ENCODE measurements at places on chromosomes 7 and 10.

GRCh38 chr7:22657479-22657878, 69.5 kb upstream of the IL6 start:
- H3K4me3 ChIP-seq, result no peak overlapping the region
- no peaks in the 10 kb centered on the region for H3K36me3 ChIP-seq
- no peaks in the 10 kb centered on the region for H3K4me1 ChIP-seq
- no peak overlapping the region for H3K27ac ChIP-seq
- H3K27me3 ChIP-seq, result no peaks in the 10 kb centered on the region
- no peak for DNase-seq

DNA sequence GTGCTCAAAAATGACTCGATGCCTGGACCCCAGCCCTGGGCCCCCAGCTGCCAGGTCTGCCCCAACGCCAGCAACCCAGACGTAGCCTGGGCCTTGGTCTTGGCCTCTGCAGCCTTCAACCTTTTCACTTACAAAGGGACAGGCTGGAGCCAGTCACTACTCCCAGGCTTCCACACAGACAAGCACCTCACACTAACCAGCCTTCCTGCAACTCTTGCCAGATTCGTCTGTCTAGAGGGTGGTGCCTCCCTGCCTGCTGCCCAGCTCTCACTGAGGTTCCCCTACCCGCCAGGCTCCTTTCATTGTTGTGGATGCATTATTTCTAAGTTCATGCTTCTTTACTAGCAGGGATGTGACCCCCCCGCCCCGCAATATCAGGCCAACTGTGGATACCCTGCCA, 56.3 kb downstream of the NUDCD3 start:
- H3K4me1 ChIP-seq, result peaks cover 20% of the 10 kb centered on the region
- H3K27ac ChIP-seq, result no peak overlapping the region
- H3K36me3 ChIP-seq, result no peaks in the 10 kb centered on the region
- H3K27me3 ChIP-seq, result no peaks in the 10 kb centered on the region
- no peak overlapping the region for H3K4me3 ChIP-seq
- DNase-seq, result no peak

- H3K4me3 ChIP-seq, result no peak overlapping the region
- H3K36me3 ChIP-seq, result no peaks in the 10 kb centered on the region
- no peaks in the 10 kb centered on the region for H3K27me3 ChIP-seq
- no peak overlapping the region for H3K27ac ChIP-seq
- no peaks in the 10 kb centered on the region for H3K4me1 ChIP-seq
These were observed 1.1 kb downstream of the EGFR start for GRCh38 chr7:55019691-55020465.

- H3K27ac ChIP-seq, result no peak overlapping the region
- H3K4me3 ChIP-seq, result no peak overlapping the region
- DNase-seq, result no peak
These were observed 28.1 kb upstream of the NPVF start for GRCh38 chr7:25256333-25256819.

- H3K4me3 ChIP-seq, result no peak overlapping the region
- DNase-seq, result no peak
- no peaks in the 10 kb centered on the region for H3K27me3 ChIP-seq
- H3K36me3 ChIP-seq, result no peaks in the 10 kb centered on the region
- H3K27ac ChIP-seq, result no peak overlapping the region
- no peaks in the 10 kb centered on the region for H3K4me1 ChIP-seq
These were observed 60.8 kb upstream of the EEPD1 start for GRCh38 chr7:36092221-36092771.

- H3K27ac ChIP-seq, result no peak overlapping the region
- no peaks in the 10 kb centered on the region for H3K27me3 ChIP-seq
- no peak for DNase-seq
- no peak overlapping the region for H3K4me3 ChIP-seq
- no peaks in the 10 kb centered on the region for H3K4me1 ChIP-seq
These were observed 89.2 kb upstream of the CALCR start for GRCh38 chr7:93663561-93664299.

- 0 out of 2 replicates have a peak, but pooled peaks cover 4% of the 10 kb centered on the region for H3K4me1 ChIP-seq
- H3K27ac ChIP-seq, result no peak overlapping the region
- H3K36me3 ChIP-seq, result no peaks in the 10 kb centered on the region
- no peak for DNase-seq
- H3K4me3 ChIP-seq, result no peak overlapping the region
These were observed 2.6 kb downstream of the LIPA start for GRCh38 chr10:89248990-89249389.

- H3K4me3 ChIP-seq, result no peak overlapping the region
- no peak for DNase-seq
- H3K36me3 ChIP-seq, result no peaks in the 10 kb centered on the region
These were observed 26.5 kb downstream of the VWA2 start for GRCh38 chr10:114265392-114266053.

- no peak overlapping the region for H3K4me3 ChIP-seq
- H3K36me3 ChIP-seq, result no peaks in the 10 kb centered on the region
- H3K27ac ChIP-seq, result no peak overlapping the region
- DNase-seq, result no peak
- H3K27me3 ChIP-seq, result peaks cover 99% of the 10 kb centered on the region
These were observed 308.8 kb downstream of the PTPRN2 start for GRCh38 chr7:158278745-158279320.

- H3K27me3 ChIP-seq, result no peaks in the 10 kb centered on the region
- no peaks in the 10 kb centered on the region for H3K4me1 ChIP-seq
- H3K36me3 ChIP-seq, result no peaks in the 10 kb centered on the region
- no peak overlapping the region for H3K4me3 ChIP-seq
- no peak for DNase-seq
These were observed 90.6 kb downstream of the MARCHF5 start for GRCh38 chr10:92381543-92381954.

DNA sequence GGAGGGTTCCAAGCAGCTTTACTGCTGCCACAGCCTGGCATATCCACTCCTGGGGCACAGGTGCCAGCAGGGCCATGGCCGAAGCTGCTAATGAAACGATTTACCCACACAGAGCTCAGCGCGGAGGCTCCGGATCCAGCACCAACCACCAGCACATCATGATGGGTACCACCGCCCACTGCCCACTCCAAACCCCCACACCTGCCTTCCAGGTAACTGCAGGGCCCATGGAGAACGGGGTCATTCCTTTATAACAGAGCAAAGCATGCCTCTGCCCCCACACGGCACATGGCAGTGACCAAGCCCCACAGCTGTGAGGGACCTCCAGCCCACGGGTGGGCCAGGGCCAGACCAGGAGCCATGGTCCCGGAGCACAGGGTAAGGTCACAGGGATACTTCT, 53.2 kb downstream of the EBF3 start:
- H3K36me3 ChIP-seq, result no peaks in the 10 kb centered on the region
- no peak overlapping the region for H3K27ac ChIP-seq
- H3K4me3 ChIP-seq, result no peak overlapping the region
- no peak for DNase-seq
- no peaks in the 10 kb centered on the region for H3K4me1 ChIP-seq
- H3K27me3 ChIP-seq, result no peaks in the 10 kb centered on the region

DNA sequence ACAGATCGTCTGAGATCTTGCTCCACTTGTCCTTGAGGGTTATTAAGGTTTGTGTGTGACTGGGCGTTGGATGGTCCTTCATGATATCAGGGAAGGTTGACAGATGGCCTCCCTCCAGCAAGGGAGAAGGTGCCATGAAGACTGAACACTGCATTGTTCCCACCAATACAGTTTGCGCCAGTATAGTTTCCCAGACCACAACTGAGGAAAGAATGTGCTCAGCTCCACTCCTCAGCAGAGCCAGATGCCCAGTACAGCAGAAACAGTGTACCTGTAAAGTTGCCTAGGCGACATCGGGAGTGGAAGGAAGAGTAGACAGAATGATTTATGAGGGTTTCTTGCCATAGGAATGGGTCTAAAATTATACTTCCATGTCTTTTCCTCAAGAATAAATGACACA, 137.5 kb downstream of the ST7 start:
- no peak overlapping the region for H3K4me3 ChIP-seq
- DNase-seq, result no peak
- H3K27me3 ChIP-seq, result no peaks in the 10 kb centered on the region
- no peak overlapping the region for H3K27ac ChIP-seq

GRCh38 chr10:21535494-21535965, 1.5 kb downstream of the MLLT10 start:
- H3K4me1 ChIP-seq, result peaks cover 11% of the 10 kb centered on the region
- peaks cover 5% of the 10 kb centered on the region for H3K27me3 ChIP-seq
- peaks cover 5% of the 10 kb centered on the region for H3K36me3 ChIP-seq
- H3K4me3 ChIP-seq, result peak overlapping the region; percentile 29
- H3K27ac ChIP-seq, result no peak overlapping the region

GRCh38 chr10:89613582-89613981, 31.5 kb downstream of the PANK1 start:
- H3K27ac ChIP-seq, result no peak overlapping the region
- no peaks in the 10 kb centered on the region for H3K36me3 ChIP-seq
- no peak for DNase-seq

GRCh38 chr7:78124216-78124615, 325.6 kb downstream of the PHTF2 start:
- H3K4me3 ChIP-seq, result no peak overlapping the region
- H3K27ac ChIP-seq, result no peak overlapping the region
- no peak for DNase-seq
- H3K4me1 ChIP-seq, result no peaks in the 10 kb centered on the region
- H3K36me3 ChIP-seq, result no peaks in the 10 kb centered on the region

GRCh38 chr10:3776796-3777571, 8.0 kb downstream of the KLF6 start:
- no peak for DNase-seq
- no peak overlapping the region for H3K27ac ChIP-seq
- no peak overlapping the region for H3K4me3 ChIP-seq

DNA sequence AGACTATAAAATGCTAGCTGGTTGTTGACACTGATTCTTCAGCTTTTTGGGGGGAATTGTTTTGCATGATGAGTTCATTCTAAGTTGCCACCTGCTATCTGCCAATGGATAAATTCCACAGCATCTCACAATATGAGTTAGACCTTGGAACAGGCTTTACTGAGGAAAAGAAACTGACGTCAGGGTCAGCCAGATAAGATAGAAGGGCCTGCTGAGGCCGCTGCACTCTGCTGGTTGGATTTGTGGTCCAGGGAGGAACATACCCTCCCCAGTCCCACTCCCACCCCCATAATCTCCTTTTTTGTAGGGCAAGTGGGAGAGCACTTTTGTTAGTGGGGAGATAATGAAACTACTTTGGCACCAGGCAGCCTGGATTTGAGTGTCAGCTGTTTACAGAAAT, 110.6 kb upstream of the PRR15 start:
- H3K27me3 ChIP-seq, result no peaks in the 10 kb centered on the region
- no peak overlapping the region for H3K4me3 ChIP-seq
- no peak overlapping the region for H3K27ac ChIP-seq
- H3K4me1 ChIP-seq, result no peaks in the 10 kb centered on the region

DNA sequence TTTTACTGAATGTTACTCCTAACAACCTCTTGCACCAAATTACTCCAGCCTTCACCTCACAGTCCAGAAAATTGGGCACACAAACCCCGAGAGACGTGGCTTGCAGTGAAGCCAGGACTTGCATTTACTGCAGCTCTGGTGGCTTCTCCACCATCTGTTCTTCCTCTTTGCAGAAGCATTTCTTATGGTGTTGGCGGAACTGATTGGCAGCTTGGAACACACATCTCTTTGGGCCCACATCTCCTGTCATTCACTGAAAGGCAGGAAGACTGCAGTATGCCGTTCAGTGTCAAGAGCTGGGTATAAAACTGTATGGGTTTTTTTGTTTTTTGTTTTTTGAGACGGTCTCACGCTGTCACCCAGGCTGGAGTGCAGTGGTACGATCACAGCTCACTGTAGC, 38.3 kb upstream of the PRKAR1B start:
- H3K27me3 ChIP-seq, result no peaks in the 10 kb centered on the region
- peaks cover 5% of the 10 kb centered on the region for H3K36me3 ChIP-seq
- DNase-seq, result no peak
- H3K4me1 ChIP-seq, result no peaks in the 10 kb centered on the region

DNA sequence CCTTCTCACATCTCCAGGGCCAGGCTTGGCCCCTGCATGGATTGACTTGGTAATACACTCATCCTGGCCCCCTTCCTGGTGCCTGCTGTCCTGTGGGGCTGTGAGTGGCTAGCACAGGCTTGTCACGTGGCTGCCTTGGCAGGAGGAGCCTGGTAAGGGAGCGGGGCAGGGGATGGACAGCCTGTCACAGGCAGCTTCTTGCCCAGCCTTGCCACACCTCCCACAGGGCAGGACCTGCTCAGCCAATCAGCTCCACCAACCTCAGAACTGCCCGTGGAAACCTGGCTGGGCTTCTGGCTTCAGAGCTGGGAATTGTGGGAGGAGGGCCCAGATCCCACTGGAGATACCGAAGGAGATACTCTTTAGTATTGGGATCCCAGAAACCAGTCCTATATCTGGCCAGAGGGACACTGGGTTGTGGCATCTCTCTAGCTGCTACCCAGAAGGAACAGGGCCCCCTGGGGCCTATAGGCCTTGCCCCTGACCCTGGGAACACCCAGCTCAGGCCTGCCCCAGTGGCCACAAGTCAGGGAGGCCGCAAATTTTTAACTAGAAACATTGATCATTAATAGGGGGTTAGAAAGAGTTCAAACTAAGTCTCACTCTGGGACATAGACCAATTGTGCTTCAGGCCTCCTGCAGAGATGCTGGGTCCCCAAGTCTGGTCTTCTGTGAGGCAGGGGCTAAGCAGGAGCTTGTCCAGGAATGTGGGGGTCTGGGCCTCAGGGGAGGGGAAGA, at the start of gene HOGA1:
TSS of gene HOGA1 (plus strand) at position 330 of the 738 bp plus-strand sequence. CDS start at position 645, 315 bp downstream.
- no peaks in the 10 kb centered on the region for H3K36me3 ChIP-seq
- H3K4me3 ChIP-seq, result no peak within 1 kb of the TSS
- H3K27me3 ChIP-seq, result no peaks in the 10 kb centered on the region

DNA sequence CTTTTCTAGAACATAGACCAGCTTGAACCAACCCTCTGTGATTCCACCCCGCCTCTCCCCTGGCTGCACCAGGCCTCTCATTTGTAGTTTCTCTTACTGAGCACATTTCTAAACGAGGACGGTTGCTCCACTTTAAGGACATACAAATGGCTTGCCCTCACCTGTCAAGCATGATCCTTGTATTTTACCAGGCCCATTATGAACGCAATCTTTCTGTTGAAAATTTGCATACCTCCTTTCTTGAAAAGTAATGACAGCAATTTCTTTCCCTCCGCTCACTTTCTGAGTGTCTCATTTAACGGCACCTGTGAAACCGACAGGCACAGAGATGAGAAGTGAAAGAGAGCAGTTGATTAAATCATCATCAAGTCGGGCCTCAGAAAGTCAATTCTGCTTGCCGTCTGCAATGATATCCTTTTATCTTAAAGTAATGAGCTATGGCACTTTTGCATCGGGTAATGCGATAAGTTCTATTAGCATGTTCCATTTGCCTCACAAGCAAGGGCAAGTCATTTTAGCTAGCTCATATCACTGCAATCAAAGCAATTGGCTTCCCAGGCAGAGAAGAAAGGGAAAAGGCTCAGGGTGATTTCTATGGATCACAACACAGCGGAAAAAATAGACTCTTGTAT, 705.6 kb upstream of the GALNT17 start:
- no peaks in the 10 kb centered on the region for H3K27me3 ChIP-seq
- DNase-seq, result peak; percentile 41
- no peaks in the 10 kb centered on the region for H3K36me3 ChIP-seq
- H3K4me1 ChIP-seq, result no peaks in the 10 kb centered on the region
- peak overlapping the region; percentile 19 for H3K27ac ChIP-seq
- H3K4me3 ChIP-seq, result peak overlapping the region; percentile 17

Measured in MM.1S (cell line).